Inflammatory macrophage treated with lipopolysaccharide for 1 hour (primary cell): ENCODE measurements at places on chromosomes 7 and 10.
A peak's percentile ranks its signal among the peaks of the same experiment; 100 is the strongest.

GRCh38 chr10:5862360-5862961 lies 27.2 kb downstream of the ANKRD16 start:
- peak; percentile 14 for DNase-seq

DNA sequence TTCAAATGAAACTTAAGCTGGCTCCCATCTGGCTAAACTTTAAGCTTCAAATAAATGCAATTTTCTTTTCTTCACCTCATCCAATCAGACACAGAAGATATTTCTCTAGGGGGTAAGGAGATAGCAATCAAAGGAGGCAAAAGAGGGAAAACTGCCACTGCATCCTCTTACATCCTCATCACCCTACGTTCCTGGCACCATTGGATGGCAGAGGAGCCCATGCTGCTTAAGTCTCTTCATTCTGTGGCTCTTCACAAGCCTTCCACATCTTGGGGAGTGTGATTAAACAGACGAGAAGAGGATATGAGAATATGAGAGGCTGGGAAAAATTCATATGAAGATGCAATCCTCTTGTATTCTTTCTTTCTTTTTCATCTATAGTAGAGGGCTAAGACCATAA lies 345.7 kb upstream of the AOAH start:
- DNase-seq: no peak

GRCh38 chr7:47170516-47170915 lies 411.4 kb downstream of the TNS3 start:
- DNase-seq: no peak

DNA sequence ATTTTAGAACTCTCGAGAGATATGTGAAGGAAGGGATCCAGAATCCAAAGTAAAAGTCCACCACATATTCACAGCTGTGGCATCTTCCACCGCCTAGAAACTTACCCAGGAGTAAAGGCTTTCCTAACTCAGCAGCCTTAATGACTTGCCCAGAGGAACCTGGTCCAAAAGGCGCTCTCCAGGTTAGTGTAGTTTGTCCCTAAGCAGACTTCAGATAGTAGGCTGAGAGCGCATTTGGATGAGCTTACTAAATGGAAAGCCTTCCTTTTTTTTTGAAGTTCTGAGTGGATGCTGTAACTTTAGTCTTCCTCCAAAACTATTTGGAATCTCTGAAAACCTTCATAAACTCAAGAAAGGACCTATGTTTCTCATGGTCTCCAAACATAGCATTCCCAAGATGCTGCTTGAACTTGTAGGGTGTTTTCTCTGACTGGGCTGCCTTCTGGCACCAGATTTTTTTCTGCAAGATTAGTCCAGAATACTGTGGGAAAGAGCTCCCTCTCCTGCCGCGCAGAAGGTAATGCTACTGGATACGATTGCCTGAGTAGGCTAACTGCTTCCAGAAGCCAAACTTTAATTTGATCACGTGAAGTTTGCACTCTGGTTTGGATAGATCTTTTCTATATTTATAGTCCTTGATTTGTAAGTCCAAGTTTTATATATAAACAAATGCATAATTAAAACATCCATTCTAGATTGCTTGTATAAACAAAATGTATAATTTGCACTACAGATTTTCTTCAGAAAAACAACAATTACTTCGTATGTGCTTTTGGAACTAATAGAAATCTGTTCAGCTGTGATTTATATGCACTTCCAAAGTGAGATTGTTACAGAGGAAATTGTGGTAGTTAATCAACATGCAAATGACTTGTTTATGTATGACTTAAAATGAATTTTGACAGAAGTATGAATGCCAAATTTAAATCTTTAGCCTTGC lies 19.6 kb upstream of the GPR37 start:
- peak; percentile 8 for DNase-seq

- DNase-seq: no peak
Measured at GRCh38 chr7:15174485-15174884, 271.9 kb upstream of the DGKB start.

DNA sequence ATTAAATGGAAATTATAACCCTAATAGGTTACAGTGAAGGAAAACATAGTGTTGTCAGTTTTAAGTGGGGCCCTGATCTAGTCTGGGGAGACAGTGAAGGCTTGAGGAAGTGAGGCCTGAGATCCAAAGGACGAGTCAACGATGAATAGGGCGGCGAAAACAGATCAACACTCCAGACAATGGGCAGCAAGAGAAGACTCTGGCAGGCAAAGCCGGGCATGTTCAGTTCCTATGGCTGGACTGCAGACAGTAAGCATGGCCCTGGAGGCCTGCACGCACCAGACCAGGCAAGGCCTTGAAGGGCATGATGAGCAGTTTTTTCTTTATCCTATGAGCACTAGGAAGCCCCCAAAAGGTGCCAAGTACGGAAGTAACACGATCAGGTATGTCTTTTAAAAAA lies 127.8 kb downstream of the RNF216 start:
- DNase-seq: no peak

DNA sequence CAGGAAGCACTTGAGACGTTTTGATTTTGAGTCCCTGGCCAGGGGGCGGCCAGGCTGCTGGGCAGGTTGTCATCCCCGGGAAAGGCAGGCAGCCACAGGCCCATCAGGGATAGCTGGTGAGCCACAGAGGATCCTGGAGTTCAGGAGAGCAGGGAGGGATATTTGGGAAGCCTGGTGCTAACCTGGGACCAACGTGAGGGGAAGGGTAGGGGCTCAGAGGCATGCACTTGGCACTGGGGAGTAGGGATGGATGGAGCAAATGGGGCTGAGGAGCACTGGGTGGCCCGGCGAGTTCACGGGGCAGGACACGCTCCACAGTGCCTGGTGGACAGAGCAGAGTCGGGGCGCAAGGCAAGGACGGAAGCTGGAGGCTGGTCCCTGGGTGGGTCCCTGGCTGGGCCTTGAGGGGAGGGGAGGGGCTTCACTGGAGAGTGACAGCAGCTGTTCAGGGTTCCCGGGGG lies 30.2 kb downstream of the LRRC27 start:
- DNase-seq: no peak

DNA sequence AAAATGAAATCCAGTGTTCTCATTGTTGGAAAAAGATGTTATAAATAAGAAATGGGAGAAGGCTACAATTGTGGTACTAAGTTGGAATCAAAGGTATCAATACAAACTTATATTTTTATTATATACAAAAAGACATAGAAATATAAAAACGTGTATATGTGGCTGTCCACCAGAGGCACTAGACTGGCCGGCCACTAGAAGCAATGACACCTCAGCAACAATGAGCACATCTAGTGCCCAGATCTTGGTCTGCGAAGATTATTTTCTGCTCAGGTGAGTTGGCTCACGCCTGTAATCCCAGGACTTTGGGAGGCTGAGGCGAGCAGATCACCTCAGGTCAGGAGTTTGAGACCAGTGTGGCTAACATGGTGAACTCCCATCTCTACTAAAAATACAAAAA lies 21.6 kb downstream of the IDE start:
- no peak for DNase-seq

- DNase-seq: no peak
Measured at GRCh38 chr10:103171278-103171677, 21.8 kb downstream of the NT5C2 start.

- no peak for DNase-seq
Measured at GRCh38 chr7:41629711-41630111, 73.2 kb downstream of the INHBA start.

DNA sequence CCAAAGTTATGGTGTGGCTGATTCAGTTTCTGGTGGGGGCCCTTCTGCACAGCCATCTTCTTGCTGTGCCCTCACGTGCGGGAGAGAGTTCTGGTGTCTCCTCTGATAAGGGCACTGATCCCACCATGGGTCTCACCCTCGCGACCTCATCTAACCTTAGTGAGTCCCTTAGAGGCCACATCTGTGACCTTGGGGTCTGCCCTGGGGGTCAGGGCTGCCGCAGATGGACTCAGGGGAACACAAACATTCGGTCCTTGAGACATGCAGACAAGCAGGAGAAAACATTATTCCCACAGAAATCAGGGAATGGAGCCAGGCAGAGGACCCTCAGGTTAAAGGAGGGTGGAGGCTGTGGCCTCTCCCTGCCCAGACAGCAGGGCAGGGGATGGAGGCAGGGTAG lies 177.9 kb downstream of the DNAJB6 start:
- no peak for DNase-seq

DNA sequence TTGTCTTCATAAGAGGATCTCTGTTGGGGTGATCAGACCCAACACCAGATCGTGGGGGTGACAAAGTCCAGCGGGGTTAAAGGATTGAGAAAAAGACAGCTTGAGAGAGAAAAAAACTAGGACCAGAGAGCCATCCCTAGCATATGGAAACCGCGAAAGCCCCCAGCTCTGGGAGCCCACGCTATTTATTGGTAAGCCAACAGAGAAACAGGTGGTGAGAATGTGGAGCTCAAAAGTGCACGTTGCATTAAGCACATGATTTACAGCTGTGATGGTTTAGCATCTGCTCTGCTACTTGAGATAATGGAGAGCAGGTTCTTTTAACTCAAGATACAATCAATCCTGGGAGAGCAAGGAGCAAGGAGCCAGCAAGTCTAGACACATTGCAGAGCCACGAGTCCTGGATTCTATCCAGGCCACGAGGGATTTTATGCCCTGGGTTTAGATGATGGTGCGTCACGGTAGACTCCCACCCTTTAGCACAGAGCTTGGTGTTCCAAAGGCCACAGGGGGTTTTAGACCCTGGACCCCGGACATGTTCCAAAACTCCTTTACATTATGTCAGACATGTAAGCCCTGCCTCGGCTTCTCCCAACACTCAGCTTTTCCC lies 755.2 kb upstream of the SORCS1 start:
- DNase-seq: no peak

DNA sequence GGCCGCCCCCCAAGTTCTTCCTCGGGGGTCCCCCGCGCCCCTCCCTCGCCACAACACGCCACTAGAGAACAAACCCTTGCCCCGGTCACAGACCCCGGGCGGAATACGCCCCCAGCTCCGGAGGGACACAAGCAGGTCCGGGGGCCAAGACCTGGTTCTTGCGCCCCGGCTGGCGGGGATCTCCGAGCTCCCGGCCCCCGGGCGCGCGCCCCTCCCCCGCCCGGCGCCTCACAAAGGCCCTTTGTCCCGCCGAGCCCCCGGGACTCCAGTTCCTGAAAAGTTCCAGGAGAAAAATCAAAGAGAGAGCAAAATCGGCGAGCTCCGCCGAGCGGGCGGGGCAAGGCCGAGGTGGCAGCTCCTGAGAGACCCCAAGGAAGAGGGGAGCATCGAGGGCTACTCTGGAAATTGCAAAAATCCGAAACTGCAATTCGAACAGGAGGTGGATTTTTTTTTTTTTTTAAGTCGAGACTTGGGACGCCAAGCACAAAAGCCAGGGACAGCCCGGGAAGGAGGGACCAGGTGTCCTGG lies 4.0 kb downstream of the TNRC18 start:
- DNase-seq: no peak

GRCh38 chr10:81900989-81901388 lies 26.0 kb downstream of the NRG3 start:
- DNase-seq: no peak

DNA sequence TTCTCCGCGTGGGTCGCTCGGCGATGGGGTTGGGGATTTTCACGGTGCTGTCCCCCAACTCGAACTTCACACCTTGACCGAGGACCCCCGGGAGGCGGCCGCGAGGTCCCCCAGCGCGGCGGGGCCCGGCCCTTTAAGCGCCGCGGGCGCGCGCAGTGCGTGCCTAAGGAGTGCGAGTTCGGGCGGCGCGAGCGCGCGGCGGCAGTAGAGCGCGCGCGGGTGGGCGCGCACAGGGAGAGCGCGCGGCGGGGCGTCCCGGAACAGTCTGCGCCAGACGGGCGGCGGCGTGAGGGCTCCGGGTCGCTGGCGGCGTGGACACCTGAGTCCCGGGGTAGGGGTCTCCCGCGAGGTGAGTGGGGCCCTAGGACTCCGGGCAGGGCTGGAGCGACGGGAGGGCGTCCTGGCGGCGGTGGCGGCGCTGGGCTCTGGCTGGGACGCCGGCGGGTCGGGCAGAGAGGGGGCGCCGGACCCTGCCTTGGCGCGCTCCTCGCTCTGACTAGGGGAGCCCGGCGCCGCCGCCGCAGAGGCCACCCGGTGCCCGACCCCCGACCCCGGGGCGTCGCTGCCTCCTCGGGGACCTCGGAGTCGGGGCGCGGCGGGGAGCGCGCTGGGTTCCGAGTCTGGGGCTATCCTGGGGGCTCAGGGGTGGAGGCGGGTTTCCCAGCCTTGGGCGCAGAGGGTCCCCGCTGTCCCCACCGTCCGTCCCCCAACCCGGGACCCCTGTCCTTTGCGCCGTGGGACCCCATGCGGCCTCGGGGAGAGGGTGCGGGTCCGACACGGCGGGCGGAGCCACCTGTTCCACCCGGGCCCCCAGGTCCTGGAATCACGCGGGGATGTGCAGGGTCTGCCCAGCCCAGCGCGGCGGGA lies at the start of gene PROSER2:
Gene PROSER2 (plus strand): TSS at position 235 of the 867 bp plus-strand sequence. CDS start 28,722 bp downstream, outside the sequence.
- peak; percentile 77 for DNase-seq

- DNase-seq: no peak
Measured at GRCh38 chr7:8425223-8425622, 8.2 kb upstream of the NXPH1 start.

DNA sequence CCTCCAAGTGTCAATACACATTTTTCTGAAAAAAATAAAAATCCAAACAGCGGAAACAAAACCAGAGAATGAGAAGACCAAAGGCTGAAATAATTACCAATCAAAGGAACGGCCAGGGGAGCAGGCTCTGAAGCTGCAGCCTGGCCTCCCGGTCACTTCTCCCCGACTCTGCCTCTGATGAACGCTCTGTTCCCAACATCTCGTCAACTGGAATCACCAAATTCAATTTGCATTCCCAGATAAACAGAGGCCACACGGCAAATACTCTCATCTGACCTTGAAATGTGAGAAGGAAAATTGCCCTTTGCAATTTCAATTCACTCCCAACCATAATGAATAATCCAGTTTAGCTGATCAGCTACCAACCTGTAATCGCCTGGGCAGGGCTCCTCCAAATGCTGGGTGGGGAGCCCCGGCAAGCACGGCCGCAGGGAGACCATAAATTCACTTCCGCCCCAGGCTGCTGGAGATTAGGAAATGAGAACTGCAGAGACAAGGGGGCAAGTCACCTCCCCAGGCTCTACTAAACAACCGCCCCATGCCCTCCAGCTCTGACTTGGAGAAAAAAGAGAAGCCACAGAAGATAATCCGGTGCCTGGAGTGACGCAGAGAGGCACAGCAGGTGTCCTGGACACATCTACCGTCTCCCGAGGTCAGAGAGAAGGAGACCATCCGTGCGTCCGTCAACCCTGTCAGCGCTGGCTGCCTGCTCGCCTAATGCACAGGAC lies 153.2 kb downstream of the MAD1L1 start:
- DNase-seq: peak; percentile 7

DNA sequence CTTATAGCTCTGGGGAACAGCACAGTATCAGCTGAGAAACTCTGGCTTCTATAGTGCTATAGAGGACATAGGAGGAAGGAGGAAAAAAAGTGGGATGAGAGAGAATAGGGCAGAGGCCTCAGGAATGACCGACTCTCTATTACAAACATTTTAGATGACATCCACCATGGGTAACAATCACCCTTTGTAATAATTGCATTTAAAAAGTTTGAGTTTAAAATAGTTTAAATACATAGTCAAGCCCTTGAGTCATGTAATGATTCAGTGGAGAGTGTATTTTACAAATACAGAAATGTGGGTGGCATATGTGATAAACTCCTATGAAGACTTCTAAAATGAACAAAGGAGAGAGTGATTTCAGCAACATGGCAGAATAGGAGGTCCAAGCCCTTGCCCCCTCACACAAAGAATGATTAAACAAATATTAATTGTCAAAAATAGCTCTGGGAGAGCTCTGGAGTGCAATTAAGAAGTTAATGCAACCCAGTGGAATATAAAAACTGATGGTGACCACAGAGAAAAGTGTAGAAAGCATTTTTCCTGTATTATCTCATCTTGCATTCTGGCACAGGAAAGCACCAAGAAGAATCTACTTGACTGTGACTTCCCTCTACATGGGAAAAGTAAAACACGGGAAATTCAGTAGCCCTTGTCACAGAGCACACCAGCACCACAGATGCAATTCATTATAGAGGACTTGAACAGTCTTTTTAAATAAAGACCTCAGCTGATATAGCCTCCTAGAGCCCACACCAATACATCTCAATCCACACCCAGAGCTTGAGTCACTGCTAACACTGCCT lies 569.0 kb upstream of the SORCS1 start:
- no peak for DNase-seq
